ENCODE measurements at places on chromosomes 2 and 18.

DNA sequence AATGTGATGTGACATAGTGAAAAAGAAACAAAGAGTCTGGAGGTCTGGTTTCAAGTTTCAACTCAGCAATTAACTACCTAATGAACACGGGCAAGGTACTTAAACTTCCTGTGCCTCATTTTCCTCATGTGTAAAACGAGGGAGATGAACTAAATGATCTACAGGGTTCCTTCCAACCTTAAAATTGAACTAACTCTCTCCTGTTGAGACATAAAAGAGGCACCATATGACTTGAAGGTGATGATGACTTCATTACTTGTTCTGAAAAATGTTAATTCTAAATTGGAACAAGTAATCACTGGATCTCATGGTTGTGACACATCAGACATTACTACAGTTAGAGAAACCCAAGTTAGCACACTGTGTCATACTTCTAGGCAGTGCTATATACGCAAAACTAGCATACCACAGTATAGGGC is 8.9 kb upstream of the REL start:
- DNase-seq, result no peak

GRCh38 chr2:126784621-126785020 is 114.1 kb upstream of the TEX51 start:
- no peak for DNase-seq

DNA sequence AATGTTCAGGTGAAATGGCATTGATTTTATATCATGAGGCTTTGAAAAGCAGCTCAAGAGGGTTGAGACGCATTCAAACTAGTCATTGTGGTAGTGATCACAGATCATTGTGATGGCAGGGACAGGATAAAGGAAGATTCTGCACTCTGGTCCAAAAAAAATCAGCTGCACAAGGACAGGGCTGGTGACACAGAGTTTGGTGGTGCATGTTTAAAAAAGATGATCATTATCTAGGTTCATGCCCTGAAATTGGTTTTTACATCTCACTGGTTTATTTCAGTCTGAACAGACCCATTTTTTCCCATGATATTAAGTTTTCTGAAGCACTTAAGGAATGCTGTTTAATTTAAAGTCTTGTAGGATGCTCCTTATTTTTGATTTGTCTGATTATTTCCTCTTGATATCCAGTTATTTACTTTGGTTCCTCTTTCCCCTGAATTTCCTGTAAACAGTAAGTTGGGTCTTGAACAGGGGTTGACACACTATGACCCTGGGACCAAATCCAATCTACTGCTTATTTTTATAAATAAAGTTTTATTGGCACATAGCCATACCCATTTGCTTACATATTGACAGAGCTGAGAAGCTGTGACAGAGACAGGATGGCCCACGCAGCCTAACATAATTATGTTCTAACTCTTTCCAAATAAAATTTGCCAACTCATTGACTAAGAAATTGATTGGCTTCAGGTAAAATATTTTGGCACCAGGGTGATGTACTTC is 98.4 kb downstream of the UPP2 start:
- no peak for DNase-seq

GRCh38 chr2:112884869-112885505 is 26.0 kb upstream of the IL37 start:
- peak; percentile 80 for DNase-seq

GRCh38 chr2:164675687-164676086 is 54.4 kb upstream of the GRB14 start:
- no peak for DNase-seq

GRCh38 chr18:51051105-51051712 is 21.2 kb downstream of the SMAD4 start:
- peak; percentile 65 for DNase-seq

GRCh38 chr18:965921-966758 is 61.5 kb downstream of the ADCYAP1 start:
- no peak for DNase-seq

DNA sequence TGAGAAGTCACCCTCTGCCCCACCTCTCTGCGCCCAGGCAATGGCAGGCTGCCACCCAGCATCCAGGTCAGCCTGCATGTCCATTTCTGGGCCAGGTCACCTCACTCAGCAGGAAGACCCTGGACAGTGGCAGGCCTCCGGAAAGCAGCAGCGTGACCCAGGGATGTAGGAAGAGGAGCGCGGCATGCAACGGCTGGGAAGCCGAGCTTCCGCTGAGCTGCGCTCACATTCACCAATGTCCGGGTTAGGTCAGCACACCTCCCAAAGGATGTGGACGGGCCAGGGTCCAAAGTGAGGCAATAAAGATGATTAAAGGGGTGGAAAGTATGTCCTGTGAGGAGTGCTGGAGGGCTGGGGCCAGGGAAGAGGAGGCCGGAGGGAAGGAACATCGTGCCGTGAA is 174.5 kb downstream of the CTIF start:
- no peak for DNase-seq

DNA sequence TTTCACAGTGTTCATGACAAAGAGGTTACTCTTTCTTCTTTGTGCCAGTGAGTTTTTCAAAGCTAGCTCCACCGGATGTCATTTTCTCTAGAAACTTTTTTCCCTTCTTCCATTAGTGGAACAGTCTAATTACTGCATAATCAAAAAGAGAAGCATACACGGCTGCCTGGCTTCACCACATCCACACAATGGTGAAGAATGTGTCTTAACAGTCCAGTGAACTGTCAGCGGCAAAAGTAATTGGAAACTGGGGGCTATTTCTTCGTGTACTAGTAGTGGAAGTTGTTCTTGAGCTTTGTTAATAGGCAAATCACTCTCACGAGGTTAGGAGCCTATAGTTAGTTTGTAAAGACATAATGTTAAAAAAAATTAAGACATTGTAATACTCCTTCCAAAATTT is 32.9 kb upstream of the PIK3C3 start:
- no peak for DNase-seq

DNA sequence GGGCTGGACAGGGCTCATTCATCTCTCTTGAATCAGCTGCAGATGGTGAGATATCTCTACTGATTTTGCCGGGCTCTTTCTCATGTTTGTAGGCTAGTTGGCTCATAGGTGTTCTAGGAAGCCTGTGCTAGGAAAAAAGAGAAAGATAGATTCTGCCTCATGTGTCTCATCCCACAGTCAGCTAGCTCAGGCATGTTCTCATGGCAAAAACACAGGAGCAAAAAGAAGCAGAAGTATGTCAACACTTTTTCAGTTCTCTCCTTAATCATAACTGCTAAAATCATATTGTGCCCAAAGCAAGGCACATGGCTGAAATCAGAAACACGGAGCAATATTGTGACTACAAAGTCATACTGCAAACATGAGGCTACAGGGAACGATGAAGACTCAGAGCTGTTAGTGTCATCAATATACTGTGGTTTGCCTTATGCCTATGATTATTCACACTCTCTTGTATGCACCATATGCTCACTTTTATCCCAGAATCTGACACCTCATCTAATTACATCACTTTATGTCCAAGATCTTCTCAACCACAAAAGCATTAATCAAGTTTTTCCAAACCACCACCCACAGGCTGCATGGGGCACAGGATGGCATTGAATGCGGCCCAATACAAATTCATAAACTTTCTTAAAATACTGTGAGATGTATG is 571.9 kb upstream of the CNTNAP5 start:
- DNase-seq, result no peak

DNA sequence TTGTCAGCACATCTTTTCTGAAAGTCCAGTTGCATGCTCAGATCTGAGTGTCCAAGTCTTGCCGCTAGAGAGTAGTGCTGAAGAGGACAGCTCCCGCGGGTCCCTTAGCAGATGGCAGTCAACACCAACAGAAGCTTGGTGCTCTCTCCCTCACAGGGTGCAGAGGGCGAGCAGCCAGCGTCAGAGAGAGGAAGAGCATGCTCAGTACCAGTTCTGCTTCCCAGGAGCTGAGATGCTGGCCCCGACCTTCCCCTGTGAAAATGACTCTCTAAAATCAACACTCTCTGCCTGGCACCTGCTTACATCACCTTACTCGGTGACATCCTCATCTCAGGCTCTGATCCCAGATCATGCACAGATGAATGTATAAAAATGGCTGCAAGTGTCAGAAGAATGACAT is 86.0 kb upstream of the TWIST2 start:
- no peak for DNase-seq

DNA sequence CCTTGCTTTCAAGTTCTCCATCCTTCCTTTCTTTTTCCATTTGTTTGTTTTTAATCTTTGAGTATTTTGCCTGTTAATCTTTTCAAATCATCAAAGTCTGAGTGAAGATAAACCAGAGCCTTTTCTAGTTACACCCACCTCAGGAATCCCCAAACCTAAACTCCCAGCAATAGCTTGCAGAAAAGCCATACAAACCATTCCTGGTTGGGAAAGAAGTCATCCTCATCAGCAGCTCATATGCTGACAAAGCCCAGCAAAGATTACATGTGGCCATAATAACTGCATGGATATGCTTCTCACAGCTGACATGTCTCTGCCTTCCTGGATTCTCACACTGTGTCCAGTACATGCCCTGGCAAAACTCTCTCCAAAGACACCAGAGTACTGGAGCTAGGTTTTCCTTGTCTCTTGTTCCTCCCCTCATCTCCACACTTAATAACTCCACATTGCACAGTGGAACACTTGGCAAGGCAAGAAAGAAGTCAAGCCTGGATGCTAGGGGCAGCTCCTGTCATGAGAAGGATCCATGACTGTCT is 126.4 kb upstream of the TLK1 start:
- DNase-seq, result no peak

DNA sequence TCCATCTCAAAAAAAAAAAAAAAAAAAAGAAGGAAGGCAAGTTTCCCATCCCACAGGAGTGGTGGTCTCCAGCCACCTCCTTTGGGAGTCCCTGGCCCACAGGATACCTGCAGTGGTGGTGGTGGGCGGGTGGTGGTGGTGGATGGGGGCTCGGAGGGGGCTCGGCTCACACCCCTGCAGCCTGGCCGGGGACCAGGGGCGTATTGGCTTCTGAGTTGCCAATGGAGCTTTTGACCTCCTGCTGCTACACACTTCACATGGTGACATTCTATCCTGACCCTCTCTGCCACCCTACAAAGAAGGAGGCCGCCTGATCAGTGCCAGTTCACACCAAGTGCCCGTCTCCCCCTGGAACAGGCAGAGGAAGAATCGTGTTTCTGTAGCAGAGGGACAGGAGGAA is 119.6 kb downstream of the NFATC1 start:
- no peak for DNase-seq

DNA sequence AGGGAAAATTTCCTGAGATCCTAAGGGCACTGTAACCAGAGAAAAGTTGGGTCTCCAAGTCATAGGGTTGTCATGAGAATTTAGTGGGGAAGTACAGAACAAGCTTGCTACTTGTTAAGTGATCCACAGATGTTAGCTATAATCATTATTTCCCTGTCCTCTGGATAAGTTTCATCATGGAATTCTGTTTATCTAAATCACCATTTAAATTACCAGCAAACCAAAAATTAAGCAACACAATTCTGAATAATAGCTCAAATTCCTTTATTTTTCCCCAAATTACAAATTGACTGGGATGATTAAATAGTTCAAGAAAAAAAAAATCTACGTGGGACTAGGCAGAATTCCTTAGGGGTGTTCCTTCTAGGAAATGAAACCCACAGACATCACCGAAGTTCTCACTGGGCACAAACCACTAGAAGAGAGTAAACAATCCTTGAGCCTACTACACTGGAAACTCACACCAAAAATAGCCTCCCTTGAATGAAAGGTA is 159.5 kb downstream of the COL6A3 start:
- no peak for DNase-seq

DNA sequence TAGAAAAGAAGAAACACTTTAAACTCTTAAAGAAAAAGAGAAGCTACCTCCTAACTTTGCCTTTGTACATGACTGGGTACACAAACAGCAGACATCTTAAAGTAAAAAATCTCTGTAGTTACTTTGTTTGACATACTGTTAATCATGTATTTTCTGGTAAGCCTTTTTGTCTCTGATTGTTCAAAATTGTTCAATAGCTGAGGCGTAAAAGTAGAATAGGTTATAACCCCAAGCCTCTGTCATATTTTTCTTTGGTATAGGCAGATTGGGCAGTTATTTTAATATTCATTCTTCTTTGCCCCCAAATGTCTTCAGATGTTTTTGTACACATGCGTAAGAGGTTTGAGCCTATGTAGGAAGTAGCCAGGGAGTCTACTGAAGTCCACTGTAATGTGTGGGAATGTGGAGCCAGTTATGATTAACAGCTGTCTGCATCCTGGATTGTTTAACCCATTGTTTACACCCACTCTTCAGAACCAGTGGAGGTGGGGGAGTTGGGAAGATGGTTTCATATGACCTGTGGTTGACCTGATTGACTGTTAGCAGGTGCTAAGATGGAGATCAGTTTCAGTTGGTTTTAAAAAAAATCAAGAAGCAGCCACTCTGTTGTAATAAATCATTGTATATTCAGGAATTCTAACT is 150.5 kb downstream of the TANC1 start:
- DNase-seq, result no peak

- no peak for DNase-seq
Measured at GRCh38 chr2:38862476-38862875, 13.3 kb downstream of the DHX57 start.

DNA sequence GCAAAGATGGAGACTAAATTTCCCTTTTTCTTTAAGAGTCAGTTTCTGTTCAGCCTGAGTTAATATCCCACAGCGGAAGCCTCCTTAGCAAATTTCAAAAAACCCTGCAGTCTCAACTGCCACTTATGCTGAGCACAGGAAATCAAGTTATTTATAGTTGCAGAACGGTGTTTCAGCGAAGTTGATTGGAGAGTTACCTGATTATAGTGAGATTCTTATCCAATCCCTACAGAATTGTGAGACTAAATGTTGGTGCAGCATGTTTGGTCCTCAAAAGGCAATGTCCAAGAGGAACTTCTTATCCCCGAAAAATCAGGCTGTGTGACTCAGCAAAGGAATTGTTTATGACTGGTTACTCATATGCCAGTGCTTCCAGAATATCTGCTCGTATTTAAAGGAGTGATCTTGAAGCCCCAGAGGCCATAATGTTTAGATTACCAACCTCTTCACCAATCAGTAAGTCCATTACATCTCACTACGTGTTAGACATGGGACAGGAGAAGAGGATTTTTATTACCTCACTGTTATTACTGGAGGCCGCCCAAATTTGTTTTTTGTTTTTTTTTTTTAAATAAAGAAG is 67.9 kb downstream of the LRRFIP1 start:
- DNase-seq, result peak; percentile 66

GRCh38 chr2:241665731-241666440 is 20.7 kb downstream of the DTYMK start:
- DNase-seq, result no peak

- peak; percentile 56 for DNase-seq
Measured at GRCh38 chr2:74849228-74849892, 15.4 kb downstream of the HK2 start.

GRCh38 chr2:147460155-147460554 is 384.7 kb upstream of the ACVR2A start:
- DNase-seq, result no peak

- DNase-seq, result no peak
Measured at GRCh38 chr2:176066645-176067588, 16.8 kb downstream of the EVX2 start.

GRCh38 chr2:156666130-156666785 is 230.1 kb downstream of the GPD2 start:
- DNase-seq, result no peak

DNA sequence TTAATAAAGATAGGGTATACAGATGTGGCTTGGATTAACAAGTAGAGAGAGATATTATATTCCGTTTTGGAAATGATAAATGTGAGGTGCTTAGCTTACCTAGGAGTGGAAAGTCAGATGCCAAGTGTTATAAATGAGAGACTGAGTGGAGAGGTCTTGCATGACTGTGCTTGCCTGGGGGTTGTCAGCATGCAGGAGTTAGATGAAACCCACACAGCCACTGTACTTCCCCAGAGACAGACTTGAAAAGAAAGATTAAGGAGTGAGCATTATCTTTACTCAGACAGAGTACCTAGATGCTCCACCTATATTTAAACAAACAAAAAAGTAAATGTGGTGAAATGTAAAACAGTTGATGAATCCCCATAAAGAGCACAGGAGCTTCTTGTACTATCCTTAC is 482.7 kb downstream of the RIT2 start:
- DNase-seq, result no peak
